ENCODE measurements at places on chromosomes 7 and 10. TPM values are rescaled to one million over a fixed set of nuclear protein-coding genes. Genes with fewer than 3 reads are reported as not detected.

The CYP3A7 gene
- 0.74 TPM for total RNA-seq

The NUDT13 gene
- total RNA-seq: 1.8 TPM

The CPVL gene
- 3.2 TPM for total RNA-seq

The BMPER gene
- total RNA-seq: 157 TPM

The FAM25G gene
- not detected for total RNA-seq

The HOXA7 gene
- not detected for total RNA-seq

The ADAM12 gene
- total RNA-seq: 82.7 TPM

The PPIA gene
- 1,562 TPM for total RNA-seq

The GPR15LG gene
- total RNA-seq: not detected

The AGAP4 gene
- 2.9 TPM for total RNA-seq

The MSRB2 gene
- total RNA-seq: 12.0 TPM

The AVPI1 gene
- total RNA-seq: 20.2 TPM

The SKIDA1 gene
- 0.90 TPM for total RNA-seq

The ASAH2B gene
- 2.3 TPM for total RNA-seq

The ASIC3 gene
- total RNA-seq: not detected

The TEX36 gene
- 2.1 TPM for total RNA-seq

The LRGUK gene
- total RNA-seq: 0.82 TPM

The BBS9 gene
- 26.8 TPM for total RNA-seq

The HOXA9 gene
- total RNA-seq: not detected

The ACTR3C gene
- not detected for total RNA-seq

The LOXL4 gene
- 14.3 TPM for total RNA-seq

The POT1 gene
- total RNA-seq: 45.8 TPM

The PILRB gene
- total RNA-seq: 8.1 TPM

The NRCAM gene
- total RNA-seq: 5.4 TPM

The ADAM22 gene
- 2.4 TPM for total RNA-seq

The RAB19 gene
- not detected for total RNA-seq

The EGR2 gene
- total RNA-seq: 0.90 TPM

The TRIL gene
- total RNA-seq: 6.3 TPM

The NAPEPLD gene
- 33.9 TPM for total RNA-seq

The ANK3 gene
- total RNA-seq: 658 TPM

The TRIM50 gene
- not detected for total RNA-seq

The ELN gene
- 101 TPM for total RNA-seq

The INSYN2A gene
- total RNA-seq: 0.27 TPM

The UCN3 gene
- total RNA-seq: not detected

The SLC16A12 gene
- total RNA-seq: 0.90 TPM

The KCNMA1 gene
- total RNA-seq: 40.1 TPM

The PPP1R17 gene
- not detected for total RNA-seq

The ADAP1 gene
- 0.57 TPM for total RNA-seq

The GIGYF1 gene
- 20.7 TPM for total RNA-seq

The STEAP2 gene
- 28.4 TPM for total RNA-seq

The TMEM139 gene
- total RNA-seq: not detected

The GNA12 gene
- 16.2 TPM for total RNA-seq

The VWC2 gene
- not detected for total RNA-seq

The ENTPD1 gene
- 0.16 TPM for total RNA-seq

The CREB5 gene
- total RNA-seq: 0.25 TPM

The IGF2BP3 gene
- total RNA-seq: 2.9 TPM

All from fibroblast of the aortic adventitia (primary cell).